ENCODE measurements at places on chromosomes 12 and 14.

DNA sequence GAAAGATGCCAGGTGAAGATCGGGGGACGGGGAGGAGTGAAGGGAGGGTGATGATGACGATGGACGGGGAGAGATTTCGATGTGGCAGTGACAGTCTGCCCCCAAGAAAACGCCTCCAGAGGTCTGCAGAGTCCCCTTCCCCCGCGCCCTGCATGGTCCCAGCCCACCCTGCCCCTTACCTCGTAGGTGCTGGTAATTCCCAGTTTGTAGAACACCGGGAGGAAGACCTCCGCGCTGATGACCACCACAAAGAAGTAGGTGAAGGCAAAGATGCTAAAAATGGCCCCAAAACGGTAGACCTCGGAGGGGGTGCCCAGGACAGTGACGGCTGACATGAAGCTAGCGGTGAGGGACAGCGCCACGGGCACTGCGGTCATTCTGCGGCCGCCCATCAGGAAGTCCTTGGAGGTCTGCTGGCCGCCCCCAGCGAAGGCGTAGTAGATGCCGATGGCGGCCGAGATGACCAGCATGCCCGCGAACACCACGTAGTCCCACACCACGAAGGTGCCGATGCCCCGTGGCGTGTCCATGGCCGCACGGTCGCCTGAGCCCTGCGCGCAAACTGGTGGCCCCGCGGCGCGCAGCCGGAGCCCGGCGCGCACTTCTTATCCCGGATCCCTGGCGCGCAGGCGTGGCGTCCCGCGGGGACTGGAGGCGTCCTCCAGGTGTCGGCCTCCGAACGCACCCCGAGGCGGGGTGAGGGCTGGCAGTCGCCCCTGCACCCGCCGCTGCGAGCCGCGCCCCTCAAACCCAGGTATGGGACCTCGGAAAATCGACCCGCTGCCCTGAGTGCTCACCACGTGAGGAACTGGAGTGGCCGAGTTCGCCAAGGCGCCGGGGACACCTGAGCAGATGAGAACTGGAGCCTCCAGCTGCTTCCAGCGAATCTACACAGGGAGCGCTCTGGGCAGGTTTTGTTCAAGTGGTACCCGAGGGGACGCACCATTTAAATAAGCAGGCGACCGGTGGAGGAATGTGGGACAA lies at the start of gene SLC5A8:
TSS of gene SLC5A8 (minus strand) at position 920 of the 984 bp plus-strand sequence. CDS start at position 530, 390 bp downstream.
- no peak for DNase-seq

- DNase-seq = no peak
Measured at GRCh38 chr12:106863189-106863588, 88.7 kb downstream of the RIC8B start.

DNA sequence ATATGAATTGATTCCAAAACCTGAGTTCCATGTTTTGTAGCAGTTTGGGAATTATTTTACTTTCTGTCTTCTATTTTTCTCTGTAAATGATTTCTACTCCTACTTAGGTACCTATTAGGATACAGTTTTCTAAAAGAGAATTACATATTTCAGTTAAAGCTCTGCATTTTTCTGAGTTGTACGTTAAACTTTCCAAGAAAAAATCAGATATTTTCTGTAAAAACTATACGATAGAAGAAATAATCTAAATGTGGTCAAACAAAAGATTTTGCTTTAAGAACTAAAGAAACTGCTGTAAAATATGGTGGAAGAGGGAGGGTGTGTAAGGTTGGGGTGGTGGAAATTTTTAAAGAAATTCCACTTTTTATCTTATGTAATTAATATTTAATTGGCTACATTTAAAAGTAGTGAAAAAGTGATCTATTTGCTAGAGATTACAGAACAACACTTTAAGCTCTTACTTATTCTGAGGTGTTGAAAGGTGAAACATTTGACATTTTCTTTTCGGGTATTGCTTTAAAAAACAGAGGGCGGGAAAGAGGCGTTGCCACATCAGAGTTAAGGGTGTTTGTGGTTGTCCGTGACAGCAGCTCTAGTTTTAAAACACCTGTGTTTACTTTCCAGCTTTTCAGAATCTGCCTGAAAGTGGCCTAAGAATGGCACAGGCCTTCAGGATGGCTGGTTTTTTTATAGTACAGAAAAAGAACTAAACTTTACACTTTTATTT lies 187.3 kb downstream of the MIPOL1 start:
- no peak for DNase-seq

DNA sequence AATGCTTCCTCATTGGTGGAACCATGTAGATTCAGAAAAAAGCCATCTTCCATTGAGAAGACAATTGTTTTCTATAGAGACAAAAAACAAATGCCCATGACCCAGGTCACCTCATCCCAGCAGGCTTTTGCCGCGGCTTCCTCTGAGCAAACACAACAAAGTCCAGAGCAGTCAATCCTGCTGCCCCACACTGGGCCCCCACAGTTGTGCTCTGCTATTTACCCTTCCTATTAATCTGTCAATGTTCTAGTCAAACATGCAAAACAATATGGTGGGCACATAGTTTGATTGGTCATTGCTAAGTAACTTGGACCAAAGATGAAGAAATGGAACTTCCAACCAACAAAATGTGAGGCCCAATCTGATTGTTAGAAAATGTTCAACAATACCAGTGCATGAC lies 20.7 kb downstream of the C12orf42 start:
- no peak for DNase-seq

DNA sequence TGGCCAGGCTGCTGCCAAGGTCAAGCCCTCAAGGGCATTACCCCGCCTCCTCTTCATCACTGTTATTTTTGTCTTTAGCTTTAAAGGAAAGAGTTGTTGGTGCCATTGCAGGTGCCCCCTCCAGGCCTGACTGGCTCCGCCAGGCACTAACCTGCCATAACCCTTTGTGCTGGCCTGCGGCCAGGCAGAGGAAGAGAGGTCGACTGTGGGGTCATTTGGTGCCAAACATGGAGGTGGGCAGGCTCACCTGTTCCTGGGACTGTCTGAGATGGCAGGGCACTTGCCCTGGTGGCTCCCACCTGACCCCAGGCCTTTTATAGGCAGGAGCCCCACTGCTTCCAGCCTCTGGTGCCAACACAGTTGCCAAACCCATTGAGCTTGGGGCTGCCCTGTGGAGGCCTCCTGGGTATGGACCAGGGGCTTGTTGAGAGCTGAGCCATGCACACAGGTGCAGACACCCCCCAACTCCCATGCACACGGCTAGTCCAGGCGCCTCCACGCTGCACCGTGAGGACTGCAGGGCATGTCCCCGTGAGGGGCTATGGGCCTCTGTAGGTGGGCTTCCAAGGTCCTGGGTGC lies 29.4 kb upstream of the PLD4 start:
- DNase-seq = no peak

DNA sequence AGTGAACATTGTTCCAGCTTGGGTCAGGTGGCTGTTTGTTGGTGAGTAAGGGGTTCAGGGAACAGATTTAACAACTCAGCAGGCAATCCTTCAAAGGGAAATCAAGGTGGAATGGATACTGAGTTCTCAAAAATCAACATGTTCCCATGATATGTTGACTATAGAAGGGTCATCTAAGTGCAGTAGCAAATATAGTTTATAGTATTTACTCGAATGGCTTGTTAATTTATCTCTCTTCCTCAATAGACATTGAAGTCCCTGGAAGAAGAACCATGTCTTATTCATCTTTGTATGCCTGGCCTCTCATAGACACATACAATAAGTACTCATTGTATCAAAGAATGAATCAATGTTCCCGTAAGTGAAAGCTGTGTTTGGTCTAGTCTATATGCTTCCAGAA lies 24.5 kb upstream of the DUSP6 start:
- DNase-seq = no peak

GRCh38 chr12:111405859-111406473 lies at the start of gene SH2B3:
SH2B3 (plus strand) TSS chr12:111405923; CDS start chr12:111418146, 12,223 bp downstream.
- DNase-seq = no peak

GRCh38 chr12:82874945-82875344 lies 188.2 kb downstream of the TMTC2 start:
- no peak for DNase-seq

- no peak for DNase-seq
Measured at GRCh38 chr12:66538970-66539369, 139.9 kb downstream of the GRIP1 start.

GRCh38 chr12:62472472-62472871 lies 5.8 kb downstream of the MON2 start:
- no peak for DNase-seq

DNA sequence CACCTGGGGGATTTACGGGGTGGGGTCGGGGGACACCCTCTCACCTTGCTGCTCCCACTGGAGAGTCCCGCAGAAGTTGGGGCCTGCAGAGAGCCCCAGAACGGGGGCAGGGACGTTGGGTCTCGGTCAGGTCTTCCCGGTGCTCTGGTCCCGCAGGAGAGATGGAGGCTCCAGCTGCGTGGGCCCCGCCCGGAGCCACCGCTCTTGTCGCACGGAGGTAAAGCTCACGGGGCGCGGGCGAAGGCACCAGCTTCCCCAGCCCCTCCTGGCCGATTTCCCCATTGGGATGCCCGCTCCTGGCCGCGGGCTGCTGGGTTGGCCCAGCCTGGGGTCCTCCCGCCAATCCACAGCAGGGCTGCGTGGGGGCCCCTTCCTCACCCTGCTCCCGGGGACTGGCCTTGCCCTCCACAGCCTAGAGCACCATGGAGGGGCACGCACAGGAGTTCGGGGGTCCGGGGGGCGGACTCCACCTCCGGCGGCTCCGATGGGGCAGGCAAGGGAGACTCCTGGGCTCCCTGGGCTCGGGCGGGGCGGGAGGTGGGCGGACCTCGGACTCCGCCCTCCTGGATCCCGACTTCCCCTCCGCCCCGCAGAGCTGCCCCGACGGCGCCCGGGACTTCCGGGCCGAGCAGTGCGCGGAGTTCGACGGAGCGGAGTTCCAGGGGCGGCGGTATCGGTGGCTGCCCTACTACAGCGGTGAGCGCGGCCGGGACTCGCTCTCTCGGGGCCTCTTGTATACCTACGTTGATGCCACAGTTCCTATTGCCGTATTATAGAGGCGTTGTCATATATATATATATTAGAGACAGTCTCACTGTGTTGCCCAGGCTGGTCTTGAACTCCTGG lies 8.4 kb downstream of the PAPLN start:
- DNase-seq = peak; percentile 48

- no peak for DNase-seq
Measured at GRCh38 chr12:97274386-97274785, 188.2 kb upstream of the RMST start.

DNA sequence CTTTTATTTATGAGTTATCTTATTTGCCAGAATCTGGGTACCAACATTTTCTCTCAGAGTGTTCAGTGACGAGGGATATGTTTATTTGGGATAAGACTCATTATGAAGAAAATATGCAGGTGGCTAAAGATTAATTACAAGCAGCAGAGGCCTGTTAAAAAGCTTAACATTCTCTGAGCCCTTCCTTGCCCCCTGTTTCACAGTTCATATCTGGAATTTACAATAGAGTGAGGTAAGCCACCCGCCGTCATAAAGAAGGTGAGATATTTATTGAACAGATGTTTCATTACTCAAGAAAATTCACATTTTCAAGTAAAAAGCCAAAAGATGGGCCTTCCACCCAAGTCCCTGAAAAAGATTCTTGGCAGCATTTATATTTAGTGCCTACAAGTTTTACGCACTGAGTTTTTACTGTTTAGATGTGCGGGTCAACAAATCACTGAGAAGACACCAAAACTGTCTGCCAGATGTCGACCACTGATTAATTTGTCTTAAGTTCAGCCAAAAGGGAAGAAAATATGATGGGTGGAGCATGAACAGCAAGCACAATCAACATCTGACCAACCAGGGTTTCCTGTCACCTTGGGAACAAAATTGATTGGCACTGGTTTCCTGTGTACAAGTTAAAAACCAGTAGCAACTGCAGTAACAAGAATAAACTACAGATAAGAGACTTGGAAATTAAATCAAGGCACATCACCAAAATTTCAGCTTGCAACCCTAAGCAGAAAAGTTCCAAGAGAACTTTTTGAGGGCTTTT lies 85.5 kb upstream of the PTPRB start:
- no peak for DNase-seq

GRCh38 chr12:108324351-108325017 lies 14.6 kb downstream of the CMKLR1 start:
- DNase-seq = no peak

- no peak for DNase-seq
Measured at GRCh38 chr12:57983146-57983857, 41.9 kb downstream of the ATP23 start.

- DNase-seq = no peak
Measured at GRCh38 chr12:115070313-115070712, 386.3 kb upstream of the TBX3 start.

DNA sequence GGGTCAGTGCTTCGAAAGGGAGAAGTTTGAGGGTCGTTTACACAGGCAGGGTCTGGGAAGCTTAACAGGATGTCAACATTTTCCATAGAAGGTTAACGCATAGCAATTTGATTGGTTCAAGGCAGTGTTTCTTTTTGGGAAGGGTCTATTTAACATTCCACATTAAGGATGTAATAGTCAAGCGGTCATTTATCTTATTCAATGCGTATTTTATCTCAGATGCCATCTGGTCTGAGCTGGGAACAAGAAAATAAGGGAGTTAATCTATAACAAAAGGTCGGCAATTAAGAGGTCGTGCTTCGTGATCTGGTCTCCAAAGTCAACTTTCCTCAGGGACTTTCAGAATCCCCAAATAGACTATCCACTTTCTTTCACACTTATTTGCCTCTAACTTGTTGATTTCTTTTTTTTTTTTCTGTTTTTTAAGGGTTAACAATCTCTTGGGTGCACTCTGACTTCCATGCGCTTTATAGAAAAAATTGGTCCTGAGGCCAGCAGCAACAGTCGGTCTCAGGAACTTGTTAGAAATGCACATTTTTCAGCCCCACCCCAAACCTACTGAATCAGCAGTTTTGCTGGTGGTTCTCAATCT lies 550 bp upstream of the RESF1 start:
- no peak for DNase-seq

DNA sequence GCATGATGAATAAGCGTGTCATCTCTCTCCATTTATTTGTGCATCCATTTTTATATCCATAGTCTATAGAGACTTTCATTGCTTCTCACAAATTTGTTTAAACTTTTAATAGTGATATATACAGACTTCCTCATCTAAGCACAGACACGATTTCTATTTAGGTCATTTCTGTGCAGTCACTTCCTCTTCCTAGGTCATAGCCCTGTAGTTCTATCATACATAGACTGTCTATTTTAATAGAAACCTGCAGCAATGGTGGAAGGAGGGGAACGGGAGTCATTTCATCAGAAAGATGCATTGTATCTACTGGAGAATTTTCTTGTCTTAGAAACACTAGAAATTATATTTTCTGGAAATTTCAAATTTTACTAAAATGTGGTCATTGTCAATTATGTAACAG lies 133.4 kb upstream of the FGD4 start:
- no peak for DNase-seq

DNA sequence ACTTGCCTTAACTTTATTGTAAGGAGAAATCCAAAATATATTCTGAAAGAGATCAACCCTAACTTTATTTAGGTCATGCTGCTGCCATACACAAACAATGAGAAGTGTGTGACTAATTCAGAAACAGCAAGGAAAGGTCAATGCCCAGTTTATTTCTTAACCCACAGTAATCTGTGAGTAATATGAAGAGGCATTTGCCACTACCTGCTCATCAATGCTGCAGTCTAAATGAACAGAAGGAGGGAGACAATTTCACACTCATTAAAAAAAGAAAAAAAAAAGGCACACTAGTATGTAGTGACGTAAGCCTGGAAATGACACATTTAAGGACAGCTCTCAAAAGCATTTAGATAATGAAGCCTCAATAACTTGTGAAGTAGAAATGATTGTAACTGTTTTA lies 90.5 kb upstream of the FOXN3 start:
- no peak for DNase-seq

- no peak for DNase-seq
Measured at GRCh38 chr12:27502021-27502435, 22.0 kb upstream of the PPFIBP1 start.

All from CD4-positive, alpha-beta T cell treated with Interleukin-15 for 1 hour (primary cell).